ENCODE measurements at places on chromosomes 5 and 9.

GRCh38 chr5:71880536-71880935 lies 161.5 kb downstream of the CARTPT start:
- DNase-seq, result no peak

- no peak for DNase-seq
Measured at GRCh38 chr5:126445502-126446174, 22.4 kb downstream of the GRAMD2B start.

GRCh38 chr9:71709384-71709783 lies 58.9 kb downstream of the CEMIP2 start:
- no peak for DNase-seq

DNA sequence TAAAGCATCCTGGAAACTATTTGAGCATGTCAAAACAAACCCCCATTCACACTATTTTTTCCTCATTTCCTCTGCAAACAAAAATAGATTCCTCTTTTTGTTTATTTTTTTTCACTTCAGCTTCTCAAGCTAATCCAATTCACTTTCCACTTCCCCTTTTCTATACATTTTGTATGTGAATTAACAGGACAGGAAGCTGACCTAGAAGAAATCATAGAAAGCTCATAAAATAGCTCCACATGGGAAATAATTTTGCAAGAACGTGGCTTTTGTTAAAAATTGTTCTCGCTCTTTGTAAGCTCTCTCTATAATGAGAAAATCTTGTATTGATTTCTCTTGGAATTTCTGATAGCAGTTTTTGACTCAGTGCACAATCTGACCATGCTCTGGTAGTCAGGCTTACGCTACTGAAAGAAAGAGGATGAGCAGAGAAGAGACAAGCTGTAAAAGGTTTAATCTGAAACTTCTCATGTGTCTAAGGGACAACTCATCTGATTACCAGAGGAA lies 215.8 kb downstream of the ADAMTS12 start:
- DNase-seq, result no peak

DNA sequence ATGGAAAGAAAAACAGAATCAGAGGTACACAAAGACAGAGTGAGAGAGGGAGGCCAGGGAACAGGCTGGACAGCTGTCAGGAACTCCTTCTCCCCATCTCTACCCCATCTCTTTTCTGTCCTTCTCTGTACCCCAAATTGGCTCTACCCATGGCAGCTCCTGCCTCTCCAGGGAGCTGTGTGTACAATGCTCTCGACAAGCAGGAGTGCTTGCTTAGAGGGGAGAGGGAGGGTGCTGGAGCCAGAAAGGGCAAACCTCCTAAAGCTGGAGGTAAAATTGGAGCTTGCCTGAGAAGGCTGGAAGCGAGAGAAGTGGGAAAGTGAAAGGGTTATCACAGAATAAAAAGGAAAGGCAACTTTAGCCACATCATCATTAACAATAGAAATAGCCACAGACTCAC lies 6.4 kb downstream of the TPM2 start:
- DNase-seq, result no peak

- no peak for DNase-seq
Measured at GRCh38 chr5:13427827-13428557, 516.5 kb downstream of the DNAH5 start.

- DNase-seq, result no peak
Measured at GRCh38 chr5:74953554-74953936, 87.4 kb upstream of the FAM169A start.

- DNase-seq, result no peak
Measured at GRCh38 chr5:115379622-115380344, 83.3 kb upstream of the CCDC112 start.

DNA sequence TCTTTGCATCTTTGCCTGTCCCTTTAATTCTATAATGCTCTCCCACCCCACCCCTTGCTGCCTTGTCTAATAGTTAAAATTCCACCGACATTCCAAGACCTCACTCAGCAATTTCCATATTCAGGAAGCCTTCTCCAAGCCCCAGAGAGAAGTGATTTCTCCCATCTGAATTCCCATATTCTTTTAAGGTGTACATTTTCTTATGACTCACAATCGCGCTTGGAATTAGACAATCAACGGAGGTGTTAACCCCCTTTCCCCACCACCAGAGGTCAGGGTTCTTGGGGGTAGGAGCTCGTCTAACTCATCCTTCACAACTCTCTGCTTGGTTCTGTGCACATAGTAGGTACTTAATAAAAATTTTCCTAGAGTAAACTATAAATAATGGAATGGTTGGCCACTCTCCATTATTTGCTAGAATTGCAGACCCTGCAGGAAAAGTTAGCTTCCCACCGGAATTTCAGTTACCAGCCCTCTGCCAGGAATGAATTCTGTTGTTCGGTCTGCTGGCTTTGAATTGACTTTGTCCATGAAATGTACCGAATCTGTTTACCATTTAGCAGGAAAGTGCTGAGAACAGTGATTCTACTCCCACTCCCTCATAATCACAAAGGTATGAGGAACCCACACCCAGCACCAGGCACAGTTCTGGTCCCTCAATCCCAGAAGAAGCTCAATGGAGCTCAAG lies 5.0 kb downstream of the KCNIP1 start:
- DNase-seq, result no peak

GRCh38 chr9:129724456-129725190 lies 28.2 kb downstream of the PTGES start:
- no peak for DNase-seq

GRCh38 chr5:159208514-159209437 lies 577 bp downstream of the RNF145 start:
- peak; percentile 15 for DNase-seq

DNA sequence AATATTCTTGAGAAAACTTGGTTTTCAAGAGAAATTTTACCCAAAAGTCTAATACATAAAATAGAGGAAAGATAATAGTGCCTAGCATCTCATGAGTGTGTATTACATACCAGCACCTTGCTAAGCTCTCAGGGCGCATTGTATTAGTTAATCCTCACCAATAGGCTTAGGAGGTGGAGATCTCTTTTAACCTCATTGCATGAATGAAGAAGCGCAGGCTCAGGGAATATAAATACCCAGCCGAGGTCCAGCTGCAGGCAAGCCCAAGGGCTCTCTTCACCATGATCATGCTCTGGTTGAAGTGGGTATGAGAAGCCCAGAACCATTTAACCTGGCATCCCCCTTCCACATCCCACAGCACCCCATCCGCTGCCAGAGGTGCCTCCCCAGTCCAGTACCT lies 46.0 kb downstream of the CAMK2A start:
- no peak for DNase-seq

DNA sequence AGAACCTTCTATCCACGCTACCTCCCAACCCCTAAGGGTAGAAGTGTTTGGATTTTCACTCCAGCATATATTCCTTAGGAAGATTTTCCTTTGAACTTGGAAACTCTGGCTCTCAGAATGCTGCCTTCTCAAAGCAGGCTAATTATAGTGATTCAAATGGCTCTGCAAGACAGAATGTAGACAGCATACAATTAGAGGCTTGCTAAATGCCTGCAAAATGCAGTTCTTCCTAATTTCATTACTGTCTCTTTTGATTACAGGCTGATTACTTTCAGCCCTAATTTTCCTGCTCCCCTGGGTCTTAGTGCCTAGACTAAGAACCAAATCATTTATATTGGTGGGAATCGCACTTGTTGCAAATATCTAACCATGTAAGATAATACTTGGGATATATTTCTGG lies 50.8 kb downstream of the ANKDD1B start:
- DNase-seq, result no peak

DNA sequence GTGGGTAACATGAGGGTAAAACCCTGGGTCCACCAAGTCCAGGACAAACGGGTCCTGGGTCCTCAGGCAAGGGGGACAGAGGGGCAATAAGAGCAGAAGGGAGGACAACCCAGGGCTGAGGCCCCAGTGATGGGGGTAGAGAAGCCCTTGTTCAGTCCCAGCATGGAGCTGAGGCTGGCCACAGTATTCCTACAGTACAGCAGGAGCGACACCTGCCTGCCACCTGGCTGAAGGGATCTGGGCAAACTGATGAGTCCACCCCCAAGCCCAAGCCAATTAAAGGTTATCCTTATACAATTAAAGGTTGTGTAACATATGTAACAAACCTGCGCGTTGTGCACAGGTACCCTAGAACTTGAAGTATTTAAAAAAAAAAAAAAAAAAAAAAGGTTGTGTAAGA lies 97.7 kb upstream of the LRRTM2 start:
- DNase-seq, result no peak

- no peak for DNase-seq
Measured at GRCh38 chr9:128120741-128121465, 6.6 kb downstream of the PTGES2 start.

GRCh38 chr5:80010754-80011392 lies 19.8 kb upstream of the MTX3 start:
- no peak for DNase-seq

DNA sequence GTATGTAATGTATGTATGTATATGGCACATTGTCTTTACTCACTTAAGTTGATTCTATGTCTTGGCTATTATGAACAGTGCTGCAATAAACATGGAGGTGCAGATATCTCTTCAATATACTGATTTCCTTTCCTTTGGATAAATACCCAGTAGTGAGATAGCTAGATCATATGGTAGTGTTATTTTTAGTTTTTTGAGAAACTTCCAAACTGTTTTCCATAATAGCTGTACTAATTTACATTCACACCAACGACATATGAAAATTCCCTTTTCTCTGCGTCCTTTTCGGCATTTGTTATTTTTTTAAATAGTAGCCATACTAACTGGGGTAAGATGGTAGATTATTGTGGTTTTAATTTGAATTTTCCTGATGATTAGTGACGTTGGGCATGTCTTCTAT lies 445.6 kb downstream of the NFIB start:
- no peak for DNase-seq

GRCh38 chr5:40823459-40823858 lies 11.6 kb downstream of the RPL37 start:
- no peak for DNase-seq

GRCh38 chr9:5951686-5952211 lies 61.1 kb downstream of the MLANA start:
- DNase-seq, result no peak

DNA sequence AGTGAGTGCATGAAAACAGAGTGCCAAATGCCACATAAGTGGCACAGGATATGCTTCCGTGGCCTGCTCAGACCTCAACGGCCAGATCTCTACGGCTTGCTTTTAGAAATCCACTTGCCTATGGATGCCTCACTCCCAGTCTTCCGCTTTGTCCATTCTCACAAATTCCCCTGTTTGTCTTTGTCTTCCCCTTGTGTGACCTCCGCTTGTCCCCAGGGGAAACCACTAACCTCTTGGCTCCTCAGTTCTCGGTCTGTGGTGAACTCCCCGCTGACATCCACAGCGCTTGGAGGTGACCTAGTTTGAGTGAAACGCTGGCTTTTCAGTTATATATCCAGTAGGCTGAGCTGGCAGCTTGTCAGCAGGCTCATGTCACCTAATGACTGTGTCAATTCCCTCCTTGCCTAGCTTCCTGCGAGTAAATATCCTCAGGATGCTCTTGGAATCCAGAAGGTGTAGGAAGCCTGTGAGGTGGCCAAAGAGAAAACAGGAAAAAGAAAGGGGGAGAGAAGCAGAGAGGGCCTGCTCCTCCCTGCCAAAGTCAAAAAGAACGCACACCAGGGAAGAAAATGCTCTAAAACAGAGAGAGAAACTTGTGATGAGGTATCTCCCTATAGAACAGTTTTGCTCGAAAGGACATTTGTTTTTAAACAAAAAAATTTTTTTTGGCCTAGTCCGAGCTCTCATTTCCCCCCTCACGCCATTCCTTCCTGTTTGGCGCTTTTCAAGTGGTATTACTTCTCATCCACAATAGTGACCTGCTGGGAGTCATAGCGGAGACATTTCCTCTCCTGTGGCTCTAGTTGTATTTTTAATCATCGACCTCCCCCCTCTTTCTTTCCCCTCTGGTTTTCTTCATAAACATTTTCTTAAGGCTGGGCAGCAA lies 101.6 kb upstream of the SPRY4 start:
- DNase-seq, result no peak

- DNase-seq, result no peak
Measured at GRCh38 chr5:91311168-91311696, 71.9 kb downstream of the ARRDC3 start.

DNA sequence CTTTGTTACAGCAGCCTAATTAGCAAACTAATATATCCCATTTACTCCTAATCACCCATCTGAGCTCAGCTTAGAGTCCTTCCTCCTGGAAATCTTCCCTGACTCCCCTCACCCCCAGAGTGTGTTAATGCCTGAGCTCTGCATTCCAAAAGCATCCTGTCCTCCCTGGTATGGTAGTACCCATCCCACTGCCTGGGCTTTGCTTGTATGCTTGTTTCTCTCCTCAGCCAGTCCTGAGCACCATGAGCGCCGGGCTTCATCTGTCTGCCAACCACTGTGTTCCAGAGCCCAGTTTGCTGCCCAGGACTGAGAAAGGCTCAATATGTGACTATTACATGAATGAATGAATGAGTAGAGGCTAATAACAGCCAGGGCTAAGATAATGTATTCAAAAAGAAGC lies 272.4 kb downstream of the CDK5RAP2 start:
- no peak for DNase-seq

- DNase-seq, result no peak
Measured at GRCh38 chr9:83469722-83470121, 68.5 kb downstream of the FRMD3 start.

DNA sequence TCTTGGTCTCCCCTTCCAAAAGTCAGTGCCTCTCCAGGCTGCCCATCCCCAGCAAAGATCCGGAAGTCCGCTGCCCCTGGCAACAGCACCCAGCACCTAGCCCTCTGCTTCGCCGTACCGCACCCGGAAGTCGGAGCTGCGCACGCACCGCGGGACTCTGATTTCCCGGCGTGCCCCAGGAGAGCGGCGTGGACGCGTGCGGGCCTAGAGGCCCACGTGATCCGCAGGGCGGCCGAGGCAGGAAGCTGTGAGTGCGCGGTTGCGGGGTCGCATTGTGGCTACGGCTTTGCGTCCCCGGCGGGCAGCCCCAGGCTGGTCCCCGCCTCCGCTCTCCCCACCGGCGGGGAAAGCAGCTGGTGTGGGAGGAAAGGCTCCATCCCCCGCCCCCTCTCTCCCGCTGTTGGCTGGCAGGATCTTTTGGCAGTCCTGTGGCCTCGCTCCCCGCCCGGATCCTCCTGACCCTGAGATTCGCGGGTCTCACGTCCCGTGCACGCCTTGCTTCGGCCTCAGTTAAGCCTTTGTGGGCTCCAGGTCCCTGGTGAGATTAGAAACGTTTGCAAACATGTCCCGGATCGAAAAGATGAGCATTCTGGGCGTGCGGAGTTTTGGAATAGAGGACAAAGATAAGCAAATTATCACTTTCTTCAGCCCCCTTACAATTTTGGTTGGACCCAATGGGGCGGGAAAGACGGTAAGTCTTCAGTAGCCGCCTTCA lies at the start of gene RAD50:
Gene RAD50, plus strand, starts transcription at position 215 of the 715 bp plus-strand sequence. Its CDS starts 348 bp downstream, at position 563.
- peak; percentile 88 for DNase-seq

DNA sequence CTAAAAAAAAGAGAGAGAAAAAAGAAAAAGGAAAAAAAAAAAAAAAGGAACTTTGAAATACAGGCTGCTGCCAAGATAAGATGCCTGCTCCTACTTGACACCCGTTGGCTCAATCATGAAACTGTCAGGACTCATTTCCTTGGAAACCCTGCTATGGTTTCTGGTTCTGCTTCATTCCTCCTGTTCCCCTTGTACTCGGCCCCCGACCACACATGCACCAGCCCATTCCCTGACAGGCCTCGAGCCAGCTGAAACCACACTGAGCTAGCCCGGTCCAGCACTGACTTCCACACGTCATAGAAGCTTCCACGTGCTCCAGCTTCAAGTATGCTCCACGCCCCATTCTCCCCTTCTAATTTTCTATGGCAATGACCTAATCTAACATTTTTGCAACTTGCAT lies 93.2 kb downstream of the MYO10 start:
- no peak for DNase-seq

GRCh38 chr5:133274597-133274935 lies 222.8 kb downstream of the HSPA4 start:
- no peak for DNase-seq

All from activated CD4-positive, CD25-positive, alpha-beta regulatory T cell (primary cell).